ENCODE measurements at places on chromosomes 2 and 18.

DNA sequence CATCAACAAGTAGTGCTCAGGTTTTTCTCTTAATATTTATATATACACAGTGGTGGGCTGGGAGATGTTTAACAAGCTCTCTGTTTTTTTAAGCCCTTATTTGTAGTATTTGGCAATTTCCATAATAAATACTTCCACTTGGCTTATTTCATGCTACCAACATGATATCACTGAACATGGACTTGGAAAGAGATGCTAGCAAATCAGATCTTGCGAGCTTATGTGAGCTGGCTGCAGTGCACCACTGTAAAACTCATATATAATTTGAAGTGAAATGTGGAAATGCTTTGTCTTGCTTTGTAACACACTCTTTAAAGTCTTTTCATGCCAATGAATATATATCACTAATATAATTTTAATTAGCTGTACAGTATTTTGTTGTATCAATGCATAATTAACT is 155.7 kb downstream of the ALK start:
- no peak for DNase-seq

DNA sequence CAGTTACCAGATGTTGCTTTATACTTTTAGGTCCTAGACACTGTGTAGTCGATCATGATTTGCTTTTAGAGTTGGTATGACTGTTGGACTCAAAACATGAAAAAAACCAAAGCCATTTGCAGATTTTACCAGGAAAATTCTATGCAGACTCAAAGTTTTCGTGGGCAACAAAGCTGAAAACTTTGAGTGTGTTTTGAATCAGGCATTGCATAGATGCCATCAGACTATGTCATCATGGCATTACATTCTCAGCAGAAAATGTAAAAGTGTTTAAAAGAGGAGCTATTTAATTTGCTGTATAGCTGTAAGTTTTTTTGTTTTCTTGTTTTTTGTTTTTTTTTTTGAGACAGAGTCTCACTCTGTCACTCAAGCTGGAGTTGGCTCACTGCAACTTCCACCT is 43.5 kb upstream of the ELAC1 start:
- DNase-seq: no peak

DNA sequence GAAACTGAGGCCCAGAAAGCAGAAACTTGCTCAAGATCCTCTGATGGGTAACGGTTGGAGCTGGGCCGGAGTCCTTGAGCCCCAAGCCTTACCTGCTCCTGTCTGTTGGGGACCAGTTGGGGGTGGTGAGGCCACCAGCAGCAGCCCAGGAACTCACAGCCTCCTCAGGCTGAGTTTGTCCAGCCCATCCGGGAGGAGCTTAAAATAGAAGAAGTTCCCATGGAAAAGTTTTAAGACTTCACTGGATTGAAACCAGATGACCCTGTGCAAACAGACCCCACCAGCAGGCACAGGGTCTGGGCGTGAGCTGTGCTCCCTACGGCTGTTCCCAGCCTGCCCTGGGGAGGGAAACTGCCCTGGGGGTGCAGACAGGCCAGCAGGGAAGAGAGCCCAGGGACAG is 40.6 kb upstream of the FOSL2 start:
- no peak for DNase-seq

DNA sequence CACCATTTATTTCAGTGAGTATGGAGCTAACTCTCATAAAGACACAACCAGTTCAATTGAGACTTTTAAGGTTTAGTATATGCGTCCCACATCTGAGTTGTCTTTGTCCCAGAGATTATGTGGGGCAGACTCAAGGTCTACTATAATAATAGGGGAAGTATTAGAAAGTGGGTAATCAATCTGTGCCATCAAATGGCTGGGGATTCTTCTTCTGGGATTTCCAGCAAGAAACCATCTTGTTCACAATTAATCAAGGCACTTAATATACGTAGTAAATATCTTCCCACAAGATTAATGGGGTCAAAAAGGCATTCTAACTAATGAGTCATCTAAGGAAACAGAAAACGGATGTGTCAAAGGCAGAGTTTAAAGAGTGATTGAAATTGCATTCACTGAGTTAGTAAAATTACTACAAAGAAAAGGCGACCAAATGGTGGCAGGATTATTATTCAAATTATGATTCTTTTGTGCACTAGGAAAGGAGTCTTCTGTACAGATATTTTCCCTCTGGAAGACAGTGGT is 179.8 kb upstream of the REG3G start:
- no peak for DNase-seq

DNA sequence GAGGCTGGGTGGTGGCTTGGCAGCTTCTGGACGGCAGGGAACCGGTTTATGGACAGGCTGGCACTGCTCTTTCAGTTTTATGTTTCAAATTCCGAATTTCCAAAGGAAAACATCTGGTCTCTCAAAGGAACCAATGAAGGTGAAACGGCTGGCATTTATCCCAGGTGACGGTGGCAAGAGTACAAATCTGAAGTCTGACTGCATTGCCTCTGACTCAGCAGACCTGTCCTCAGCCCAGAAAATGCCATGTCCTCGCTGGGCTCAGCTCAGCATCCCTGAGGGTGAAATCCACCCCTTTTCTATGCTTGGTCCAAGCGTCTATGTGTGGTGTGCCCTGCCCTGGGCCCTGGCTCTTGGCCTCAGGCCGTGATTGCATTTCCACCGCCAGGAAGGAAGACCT is 38.1 kb downstream of the NAPG start:
- DNase-seq: no peak
